ENCODE measurements at places on chromosomes 7 and 10.

DNA sequence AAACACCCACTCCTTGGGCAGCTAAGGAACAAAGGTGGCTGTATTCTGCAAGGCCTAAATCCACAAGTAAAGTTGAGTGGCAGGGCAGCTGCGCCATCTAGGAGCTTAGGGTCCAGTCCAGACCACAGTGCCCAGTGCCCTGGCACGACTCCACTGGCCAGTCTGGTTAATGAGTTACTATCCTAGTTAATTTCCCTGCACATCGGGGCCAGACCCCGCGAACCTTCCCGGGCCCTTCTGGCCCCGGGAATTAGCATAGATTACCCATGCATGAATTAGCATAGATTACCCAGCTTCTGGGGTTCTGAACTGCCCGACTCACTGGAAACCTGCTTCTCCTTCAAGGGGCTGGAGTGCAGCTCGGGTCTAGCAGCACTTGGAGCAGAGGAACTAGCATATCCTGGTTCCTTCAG lies 3.2 kb upstream of the EMX2 start:
- no peak for DNase-seq

GRCh38 chr7:42940985-42941847 lies 9.0 kb downstream of the MRPL32 start:
- peak; percentile 87 for DNase-seq

GRCh38 chr7:130293521-130293920 lies 560 bp downstream of the CPA4 start:
- no peak for DNase-seq

DNA sequence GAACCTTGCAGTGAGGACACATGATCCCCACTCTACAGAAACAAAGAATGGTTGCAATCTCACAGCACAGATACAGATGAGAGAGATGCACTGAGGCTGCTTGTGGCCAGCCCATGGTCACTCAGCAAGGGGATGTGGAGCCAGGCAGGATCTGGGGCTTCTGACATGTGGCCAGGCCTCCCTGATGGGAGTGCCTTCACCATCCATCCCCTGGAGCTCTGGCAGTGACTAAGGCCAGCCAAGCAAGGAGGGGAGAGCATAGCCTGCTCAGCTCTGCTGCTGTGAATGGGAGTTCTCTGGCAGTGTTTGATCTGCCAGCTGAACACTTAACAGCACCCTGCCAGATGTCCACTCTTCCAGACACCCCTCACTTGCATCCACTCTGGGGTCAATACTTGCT lies 19.8 kb downstream of the C10orf71 start:
- DNase-seq: no peak

- no peak for DNase-seq
These were observed 226.3 kb downstream of the GLI3 start for GRCh38 chr7:42010751-42011150.

GRCh38 chr10:102859911-102860310 lies 5.9 kb downstream of the BORCS7 start:
- no peak for DNase-seq

- no peak for DNase-seq
These were observed 1.5 kb upstream of the RELN start for GRCh38 chr7:103990991-103991390.

DNA sequence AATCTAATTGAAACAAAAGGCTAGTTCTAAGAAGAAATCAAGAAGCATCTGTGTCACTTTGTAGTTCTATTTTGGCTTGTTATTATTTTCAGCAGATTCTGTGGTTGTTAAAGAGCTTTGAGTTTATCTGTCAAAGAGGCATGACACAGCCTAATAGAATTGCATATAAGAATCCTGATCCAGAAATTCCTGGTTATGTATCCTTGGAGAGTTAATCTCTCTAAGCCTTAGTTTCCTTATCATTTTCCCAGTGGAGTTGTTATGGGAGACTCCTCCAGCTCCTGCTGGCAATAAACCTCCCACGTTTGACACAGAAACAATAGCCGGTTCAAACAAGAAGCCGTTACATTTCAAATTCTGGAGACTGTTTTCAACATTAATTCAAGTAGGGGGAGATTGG lies 288.3 kb downstream of the SDHAF3 start:
- DNase-seq: no peak

DNA sequence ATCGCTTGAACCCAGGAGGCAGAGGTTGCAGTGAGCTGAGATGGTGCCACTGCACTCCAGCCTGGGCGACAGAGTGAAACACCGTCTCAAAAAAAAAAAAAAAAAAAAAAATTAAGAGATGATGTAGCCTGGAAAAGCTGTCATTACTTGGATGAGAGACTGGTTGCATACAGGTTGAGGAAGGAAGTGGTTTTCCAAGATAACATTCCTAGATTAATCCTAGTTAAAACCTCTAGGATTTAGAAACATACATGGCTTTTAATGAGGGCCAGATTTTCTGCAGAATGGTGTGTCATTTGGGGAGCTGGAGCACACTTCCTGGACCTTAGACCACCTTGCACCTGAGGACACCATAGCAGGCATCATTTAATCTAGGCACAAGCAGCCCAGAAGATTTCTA lies 17.8 kb downstream of the VWA2 start:
- no peak for DNase-seq

GRCh38 chr10:1548596-1548995 lies 188.7 kb downstream of the ADARB2 start:
- DNase-seq: no peak

DNA sequence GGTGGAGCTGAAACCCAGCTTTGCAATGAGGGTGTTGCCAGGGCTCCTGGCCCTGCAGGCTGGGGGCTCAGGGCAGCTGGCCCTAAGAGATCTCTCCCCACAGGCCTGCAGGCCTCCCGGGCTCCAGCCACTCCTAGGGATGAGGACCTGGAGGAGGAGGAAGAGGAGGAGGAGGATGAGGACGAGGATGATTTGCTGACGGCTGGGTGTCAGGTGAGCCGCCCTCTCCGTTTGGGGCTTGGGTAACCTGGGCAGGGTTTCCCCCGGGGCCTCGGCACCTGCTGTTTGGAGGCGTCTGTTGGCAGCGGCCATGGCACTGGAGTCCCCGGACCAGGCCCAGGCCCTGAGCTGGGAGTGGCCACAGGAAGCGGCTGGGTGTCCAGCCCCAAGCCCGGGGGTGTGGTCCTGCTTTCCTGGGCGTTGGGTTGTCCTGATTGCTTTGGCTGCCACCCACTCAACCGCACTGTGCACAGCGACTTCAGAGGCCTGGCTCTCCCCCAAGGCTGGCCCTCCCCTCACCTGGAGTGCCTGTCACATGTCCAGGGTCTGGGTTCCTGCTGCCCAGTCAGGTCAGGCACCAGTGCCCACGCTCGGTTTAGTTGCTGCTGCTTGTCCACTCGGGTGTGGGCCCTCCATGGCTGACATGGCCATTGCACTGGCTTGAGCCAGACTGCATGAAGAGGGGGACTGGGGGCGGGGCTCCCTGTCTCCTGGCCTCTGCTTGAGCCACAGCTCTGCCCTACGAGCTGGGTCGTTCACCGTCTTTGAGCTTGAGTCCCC lies 5.9 kb downstream of the ZNF316 start:
- DNase-seq: no peak

- no peak for DNase-seq
These were observed 1.2 kb upstream of the NAMPT start for GRCh38 chr7:106285855-106286492.

DNA sequence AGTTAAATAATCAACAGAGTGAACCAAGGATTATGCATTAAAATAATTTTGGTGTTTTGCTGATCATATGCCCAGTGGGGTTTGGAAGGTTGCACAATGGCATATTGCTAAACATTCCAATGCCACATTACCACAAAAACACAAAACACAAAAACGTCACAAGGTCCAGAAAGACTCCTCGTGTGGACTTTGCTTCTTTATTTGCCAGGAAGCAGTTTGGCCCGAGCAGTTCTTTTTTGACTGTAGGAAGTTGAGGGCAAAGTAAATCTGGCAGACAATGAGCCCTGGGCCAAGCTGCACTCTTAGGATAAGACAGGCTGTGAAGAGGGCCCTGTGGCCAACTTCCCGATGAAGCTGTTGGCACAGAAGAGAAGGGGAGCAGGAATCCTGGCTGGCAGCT lies 39.2 kb upstream of the SLC35B4 start:
- DNase-seq: no peak

- no peak for DNase-seq
These were observed 37.4 kb downstream of the WIPF3 start for GRCh38 chr7:29843726-29844125.

- DNase-seq: no peak
These were observed 43.8 kb upstream of the RABGEF1 start for GRCh38 chr7:66696774-66697191.

- DNase-seq: no peak
These were observed 214.2 kb downstream of the ANK3 start for GRCh38 chr10:60175441-60175971.

GRCh38 chr10:72270607-72271281 lies 3.0 kb upstream of the DDIT4 start:
- no peak for DNase-seq

DNA sequence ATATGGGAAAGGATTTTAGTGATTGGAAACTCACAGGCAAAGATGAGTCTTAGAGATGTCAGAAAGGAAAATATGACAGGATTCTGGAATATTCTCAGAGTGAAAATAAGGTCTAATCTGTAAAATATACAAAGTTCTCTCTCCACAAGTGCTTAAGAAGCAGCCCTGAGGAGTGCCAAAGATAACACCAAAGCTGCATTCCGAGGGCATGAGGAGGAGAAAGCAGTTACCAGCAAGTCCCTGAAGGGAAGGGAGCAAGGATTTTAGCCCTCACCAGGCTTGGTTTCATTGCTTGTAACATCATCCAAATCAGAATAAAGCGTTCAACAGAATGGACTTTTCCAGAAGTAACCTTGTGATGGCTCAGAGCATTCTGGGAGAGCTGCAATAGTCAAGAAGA lies 31.4 kb upstream of the DLX6 start:
- DNase-seq: no peak

DNA sequence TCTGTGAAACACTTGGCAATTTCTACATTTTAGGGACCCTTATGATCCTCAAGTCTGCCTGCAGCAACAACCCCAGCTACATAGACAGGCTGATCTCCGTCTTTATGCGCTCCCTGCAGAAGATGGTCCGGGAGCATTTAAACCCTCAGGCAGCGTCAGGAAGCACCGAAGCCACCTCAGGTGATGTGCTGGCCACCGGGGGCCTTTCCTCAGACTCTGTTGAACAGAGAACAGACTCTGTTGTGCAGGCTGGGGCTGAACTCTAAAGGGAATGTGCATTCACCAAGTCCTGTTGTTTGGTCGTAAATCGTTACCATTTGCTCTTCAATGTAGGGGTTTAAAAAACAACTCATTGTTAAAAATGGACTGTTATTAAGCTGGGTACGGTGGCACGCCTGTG lies 86.3 kb downstream of the TRRAP start:
- no peak for DNase-seq

DNA sequence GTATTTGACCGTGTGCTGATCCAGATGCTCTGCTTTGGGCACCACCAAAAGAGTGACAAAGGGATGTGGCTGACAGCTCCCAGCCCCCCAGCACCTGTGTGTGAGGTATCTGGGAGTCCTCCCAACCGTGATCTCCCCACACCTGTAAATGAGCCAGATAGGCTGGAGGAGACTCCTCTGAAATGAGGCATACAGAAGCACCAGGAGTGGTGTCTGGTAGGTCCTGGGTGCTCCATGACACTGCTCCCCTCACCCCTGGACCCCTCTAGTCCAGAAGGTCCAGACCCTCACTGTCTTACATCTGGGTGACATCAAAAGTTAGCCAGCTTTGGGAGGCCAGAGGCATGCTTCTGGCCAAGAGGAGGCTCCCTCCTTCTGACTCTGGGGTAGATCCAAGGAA lies 20.0 kb upstream of the DRGX start:
- DNase-seq: no peak

DNA sequence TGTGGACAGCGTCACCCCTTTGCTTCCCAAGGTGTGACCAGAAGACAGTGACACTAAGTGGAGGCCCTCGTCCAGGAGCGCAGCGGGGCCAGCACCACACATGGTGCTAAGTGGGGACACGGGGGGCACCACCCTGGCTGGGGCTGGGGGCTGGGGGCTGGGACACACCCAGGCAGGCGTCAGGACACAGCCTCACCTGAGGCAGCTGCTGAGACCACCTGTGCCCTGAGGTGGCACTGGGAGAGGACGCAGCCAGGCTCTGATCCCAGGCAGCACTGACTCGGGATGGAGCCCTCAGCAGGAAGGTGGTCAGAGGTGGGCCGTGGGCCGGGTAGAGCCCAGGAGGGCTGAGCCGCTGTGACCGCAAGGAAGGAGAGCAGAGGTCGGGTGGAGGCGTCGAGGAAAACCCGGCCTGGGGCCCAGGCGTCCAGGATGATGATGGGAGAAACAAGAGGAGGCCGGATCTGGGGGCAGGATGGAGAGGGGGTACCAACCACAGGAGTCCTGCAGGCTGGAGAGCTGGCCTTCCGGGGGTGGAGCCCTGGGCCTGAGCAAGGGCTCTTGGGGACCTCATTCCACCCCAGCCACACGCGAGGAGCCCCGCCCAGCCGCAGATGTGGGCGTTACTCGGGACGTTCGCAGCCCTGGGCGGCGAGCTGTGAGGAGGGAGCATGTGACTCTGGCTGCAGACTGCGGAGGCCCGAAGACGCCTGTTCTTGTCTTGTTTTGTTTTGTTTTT lies 22.5 kb downstream of the LRRC27 start:
- no peak for DNase-seq

DNA sequence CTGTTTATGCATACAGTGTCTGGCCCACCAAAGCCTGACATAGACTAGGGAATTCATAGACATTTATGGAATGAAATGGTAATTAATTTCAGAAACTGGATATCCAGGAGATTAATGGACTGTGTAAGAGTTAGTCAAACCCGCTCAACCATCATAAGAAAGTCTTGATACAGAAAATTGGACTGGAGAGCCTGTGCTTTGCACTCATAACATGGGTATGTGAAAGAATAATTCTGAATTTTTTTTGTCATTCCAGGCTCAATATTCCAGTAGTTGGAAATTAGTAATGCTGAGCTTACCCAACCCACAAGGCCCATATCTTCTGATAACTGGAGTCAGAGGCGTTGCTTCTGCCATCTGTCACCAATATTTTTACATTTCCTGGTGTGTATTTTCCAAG lies 799.7 kb upstream of the IGFBP3 start:
- DNase-seq: no peak

- DNase-seq: no peak
These were observed 51.7 kb downstream of the CPEB3 start for GRCh38 chr10:92239151-92239599.

DNA sequence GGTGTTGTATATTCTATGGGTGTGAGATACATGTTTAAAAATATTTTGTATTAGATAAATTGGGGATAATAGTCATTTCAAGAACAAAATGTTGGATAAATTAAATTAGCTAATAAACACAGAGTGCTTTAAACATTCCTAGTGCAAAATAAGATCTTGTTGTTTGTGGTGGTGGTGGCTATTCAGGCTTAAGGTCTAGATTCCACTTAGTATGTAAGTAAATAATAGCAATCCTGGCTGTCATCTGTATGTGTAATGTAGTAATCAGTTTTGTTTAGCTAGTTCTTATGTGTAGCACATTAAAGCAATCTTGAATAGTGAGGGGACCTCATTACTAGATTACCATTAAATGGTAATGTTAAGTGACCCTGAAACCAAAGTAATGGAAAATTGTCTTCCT lies 48.7 kb downstream of the KAT6B start:
- no peak for DNase-seq
